Sigmoid colon (tissue), 7 donors: ENCODE measurements at places on chromosomes 5 and 9. TPM values are rescaled to one million over a fixed set of nuclear protein-coding genes. Genes with fewer than 3 reads are reported as not detected.

GRCh38 chr9:100662122-100662521, 84.2 kb downstream of the CAVIN4 start:
- no peak for DNase-seq

- no peak for DNase-seq
Measured at GRCh38 chr5:21237461-21237860, 1249.5 kb upstream of the CDH18 start.

GRCh38 chr5:119359737-119360413, 4.1 kb downstream of the TNFAIP8 start:
- no peak for DNase-seq

- DNase-seq: no peak
Measured at GRCh38 chr9:698276-698675, 143.2 kb upstream of the DMRT1 start.

DNA sequence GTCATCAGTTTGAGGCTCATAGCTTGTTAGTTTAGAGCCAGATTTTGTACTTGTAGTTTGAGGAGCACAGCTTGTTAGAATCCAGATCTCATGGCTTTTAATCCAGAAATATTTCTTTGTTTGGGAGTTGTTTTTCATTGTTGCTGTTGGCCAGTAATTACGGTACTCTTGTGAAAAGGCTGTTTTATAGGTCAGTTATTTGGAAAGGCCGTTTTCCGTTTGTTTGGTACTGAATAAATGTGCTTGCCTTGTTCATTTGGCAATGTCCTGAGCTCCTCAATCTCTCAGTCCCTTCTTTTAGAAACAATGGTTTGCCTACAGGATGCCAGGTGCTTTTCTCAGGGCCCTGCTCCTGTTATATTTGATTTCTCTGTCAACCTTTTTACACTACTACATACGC, 4.5 kb upstream of the MOB3B start:
- DNase-seq: no peak

DNA sequence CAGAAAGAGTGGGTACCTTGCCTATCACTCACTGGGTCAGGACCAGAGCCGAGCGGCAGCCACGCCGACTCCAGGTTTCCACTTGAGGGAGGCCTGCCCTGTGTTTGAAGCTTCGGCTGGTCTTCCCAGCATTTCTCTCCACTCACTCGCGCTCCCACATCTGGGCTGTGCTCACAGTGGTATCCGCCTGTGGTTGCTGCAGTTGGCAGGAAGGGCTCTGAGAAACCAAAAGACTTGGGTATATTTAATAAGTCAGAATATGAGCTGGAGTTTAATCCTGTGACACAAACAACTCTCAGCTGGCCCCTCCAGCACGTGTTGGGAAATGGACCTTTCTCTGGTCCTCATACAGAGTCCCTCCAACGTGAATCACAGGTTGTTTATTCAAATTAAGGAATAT, 70.9 kb downstream of the SPRY4 start:
- DNase-seq: no peak

- no peak for DNase-seq
Measured at GRCh38 chr5:100600298-100600994, 65.3 kb downstream of the FAM174A start.

DNA sequence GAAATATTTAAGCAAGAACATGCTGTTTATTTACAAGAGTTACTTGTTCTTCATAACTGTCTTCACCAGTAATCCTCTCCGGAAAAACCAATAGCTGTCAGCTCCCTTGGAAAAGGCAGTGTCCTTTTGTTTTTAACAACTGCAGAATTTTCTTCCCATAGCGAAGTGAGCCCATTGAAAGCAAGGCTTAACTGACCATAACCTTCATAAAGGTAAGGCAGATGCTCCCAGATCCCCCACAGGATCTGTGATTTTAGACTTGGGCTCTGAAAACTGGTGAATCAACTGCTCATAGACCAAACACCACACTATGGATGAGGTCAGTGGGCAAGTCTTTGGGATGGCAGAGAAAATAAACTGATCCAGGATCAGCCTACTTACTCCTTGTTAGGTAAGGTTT, 155.0 kb downstream of the GLIS3 start:
- DNase-seq: no peak

GRCh38 chr9:105273731-105274130, 29.3 kb downstream of the SLC44A1 start:
- no peak for DNase-seq

GRCh38 chr9:3951161-3951665, 348.7 kb downstream of the GLIS3 start:
- DNase-seq: no peak

DNA sequence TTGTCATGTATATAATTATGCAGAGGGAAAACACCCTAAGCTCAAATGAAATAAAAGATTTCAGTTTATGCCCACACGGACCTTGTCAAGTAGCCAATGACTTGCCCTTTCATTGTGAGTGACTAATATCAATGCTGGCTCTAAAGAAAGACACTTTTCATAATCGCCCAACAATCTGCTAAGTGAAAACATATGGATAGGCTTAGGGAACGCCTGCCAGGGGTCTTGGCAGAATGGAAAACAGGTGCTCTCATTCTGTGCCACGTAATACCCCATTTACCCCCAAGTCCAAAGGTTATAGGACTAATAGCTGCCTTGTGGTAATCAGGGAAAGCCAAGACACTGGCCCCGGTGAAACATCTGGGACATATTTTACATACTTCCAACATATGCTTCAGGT, 157.7 kb downstream of the SLF1 start:
- DNase-seq: no peak

GRCh38 chr9:110714314-110714713, 45.7 kb downstream of the MUSK start:
- DNase-seq: no peak

DNA sequence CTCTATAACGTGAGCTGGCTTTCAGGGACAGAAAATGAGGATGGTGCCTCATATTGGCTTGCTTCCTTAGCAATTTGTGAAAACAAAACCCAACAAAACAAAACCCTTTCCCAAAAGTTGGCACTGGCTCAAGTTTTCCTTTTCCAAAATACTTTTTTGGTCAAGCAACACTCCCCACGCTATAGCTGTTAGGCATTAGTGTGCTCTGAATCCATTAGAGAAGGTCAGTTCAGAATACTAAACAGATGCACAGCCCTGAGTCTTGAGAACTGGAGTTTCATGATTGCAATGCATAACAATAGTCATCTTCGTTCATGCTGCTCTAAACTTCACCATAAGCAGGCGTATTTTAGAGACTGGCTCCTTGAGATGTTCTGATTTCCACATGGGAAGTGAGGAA, 172.0 kb upstream of the KLF9 start:
- DNase-seq: no peak

DNA sequence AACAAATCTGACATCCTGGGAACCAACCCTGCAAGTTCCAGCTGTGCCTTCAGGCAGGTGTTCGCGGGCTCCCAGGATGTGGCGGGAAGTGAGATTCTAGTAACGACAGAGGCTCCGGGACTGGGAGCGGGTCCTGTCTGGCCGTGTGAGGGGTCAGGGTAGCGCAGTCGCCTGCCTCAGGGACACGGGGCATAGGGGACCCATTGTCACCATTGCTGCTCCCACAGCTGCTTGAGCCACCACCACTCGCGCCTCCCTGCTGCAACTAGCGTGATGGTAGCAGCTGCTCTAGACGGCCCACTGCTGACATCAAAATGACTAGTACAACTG, 468.5 kb downstream of the CDH9 start:
- DNase-seq: no peak

- no peak for DNase-seq
Measured at GRCh38 chr5:124537107-124537506, 209.3 kb downstream of the ZNF608 start.

GRCh38 chr5:150540615-150541396, 32.9 kb downstream of the NDST1 start:
- peak; percentile 90 for DNase-seq

DNA sequence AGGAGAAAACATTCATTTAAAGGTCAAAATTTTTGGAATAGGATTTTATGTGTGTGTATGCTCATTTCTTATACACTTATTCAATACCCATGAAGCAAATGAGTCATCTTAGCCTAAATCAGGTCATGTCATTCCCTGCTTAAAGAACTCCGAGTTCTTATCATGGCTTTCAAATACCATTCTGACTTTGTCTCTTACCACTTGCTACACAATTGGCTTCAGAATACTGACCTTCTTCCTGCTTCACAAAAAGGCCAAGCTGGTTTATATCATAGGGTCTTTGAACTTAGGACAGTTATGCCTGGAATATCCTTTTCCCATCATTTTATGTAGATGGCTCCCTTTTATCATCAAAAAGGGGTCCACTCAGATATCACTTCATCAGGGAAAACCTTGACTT, 652.2 kb upstream of the WWC1 start:
- DNase-seq: no peak

DNA sequence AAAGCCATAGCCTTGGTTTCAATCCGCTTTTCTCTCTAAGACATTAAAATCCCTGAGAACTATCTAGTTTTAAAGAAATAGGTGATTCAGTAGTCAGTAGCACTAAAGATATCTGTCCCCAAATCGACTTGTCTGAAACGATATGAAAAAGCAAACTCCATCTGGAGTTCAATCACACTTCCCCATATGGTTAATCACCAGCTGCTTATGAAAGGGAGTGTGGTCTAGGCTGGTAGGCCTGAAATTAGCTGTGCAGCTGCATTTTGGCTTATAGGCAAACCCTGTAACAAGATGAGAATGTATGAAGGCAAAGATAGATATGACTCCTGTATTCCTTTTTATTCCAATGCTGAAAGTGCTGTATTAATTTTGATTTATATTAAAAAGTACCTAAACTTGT, 65.9 kb downstream of the DMRTA1 start:
- DNase-seq: no peak

DNA sequence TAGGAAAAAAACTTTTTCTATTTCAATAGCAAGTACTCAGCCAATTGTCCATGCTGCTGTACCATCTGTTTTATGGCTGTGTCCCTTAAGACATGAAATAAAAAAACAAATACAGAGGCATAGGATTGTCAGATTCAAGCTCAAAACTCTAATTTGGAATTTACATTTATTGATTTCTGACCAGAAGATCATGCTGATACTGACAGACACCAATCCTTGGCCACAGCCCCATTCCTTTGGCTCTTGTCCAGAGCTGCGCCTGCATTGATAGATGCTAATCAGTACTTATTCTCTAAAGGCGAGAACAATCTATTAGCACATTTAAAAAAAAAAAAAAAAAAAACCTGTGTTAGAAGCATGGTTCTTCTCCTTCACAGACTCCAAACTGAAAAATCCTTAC, 384.6 kb downstream of the TMEM232 start:
- no peak for DNase-seq

DNA sequence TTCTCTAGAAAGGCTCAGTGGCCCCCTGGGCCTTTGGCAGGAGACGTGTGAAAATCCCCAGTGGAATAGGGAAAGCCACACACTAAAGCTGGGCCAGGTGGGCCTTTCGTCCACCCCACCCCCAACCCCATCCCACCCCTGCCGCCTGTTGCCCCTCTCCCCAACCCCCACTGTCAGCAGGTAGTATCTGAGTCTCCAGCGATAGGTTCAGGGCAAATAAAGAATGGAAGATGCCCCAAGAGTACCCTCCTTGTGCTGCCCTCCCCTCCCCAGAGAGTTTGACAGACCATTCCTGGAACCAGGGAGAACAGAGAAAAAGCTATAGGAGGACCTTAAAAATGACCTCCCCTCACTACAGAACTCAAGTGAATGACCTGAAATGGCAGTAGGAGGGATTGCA, 36.7 kb upstream of the UBE2D2 start:
- DNase-seq: no peak

- DNase-seq: no peak
Measured at GRCh38 chr5:111603446-111603827, 91.1 kb upstream of the STARD4 start.

DNA sequence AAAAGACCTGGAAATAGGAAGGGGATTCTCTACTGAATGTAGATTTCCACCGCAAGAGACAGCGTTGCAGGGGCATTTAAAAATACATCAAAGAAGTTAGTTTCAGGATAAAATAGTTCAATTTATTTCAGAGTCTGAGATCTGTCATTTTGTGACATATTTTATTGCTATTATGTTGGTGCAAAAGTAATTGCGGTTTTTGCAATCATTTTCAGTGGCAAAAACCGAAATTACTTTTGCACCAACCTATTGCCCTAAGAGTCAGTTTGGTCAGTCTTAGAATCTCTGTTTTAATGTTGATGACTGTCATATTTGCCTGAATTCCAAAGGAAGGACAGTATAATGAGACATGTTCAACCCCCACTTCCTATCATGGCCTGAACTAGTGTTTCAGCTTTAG, 219.5 kb upstream of the CDH10 start:
- no peak for DNase-seq

- DNase-seq: no peak
Measured at GRCh38 chr5:146213210-146213826, 9.9 kb downstream of the RBM27 start.

DNA sequence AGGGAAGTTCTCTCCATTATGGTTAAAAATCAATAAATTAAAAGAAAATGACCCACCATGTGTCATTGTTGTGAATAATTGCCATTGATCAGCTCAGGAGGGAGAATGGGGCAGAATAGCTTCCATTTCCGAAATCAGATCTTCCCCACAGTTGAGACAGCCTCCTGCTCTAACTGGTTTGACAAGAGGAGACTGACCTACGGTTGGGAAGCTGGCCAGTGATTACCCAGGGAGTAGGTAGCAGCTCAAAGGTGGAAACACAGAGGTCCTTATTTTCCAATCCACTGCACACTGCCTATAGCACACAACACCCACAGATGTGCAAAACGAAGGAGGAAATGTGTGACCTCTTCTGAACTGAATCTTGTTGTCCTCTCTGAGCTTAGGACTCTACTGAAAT, 69.0 kb upstream of the DAPK1 start:
- no peak for DNase-seq

DNA sequence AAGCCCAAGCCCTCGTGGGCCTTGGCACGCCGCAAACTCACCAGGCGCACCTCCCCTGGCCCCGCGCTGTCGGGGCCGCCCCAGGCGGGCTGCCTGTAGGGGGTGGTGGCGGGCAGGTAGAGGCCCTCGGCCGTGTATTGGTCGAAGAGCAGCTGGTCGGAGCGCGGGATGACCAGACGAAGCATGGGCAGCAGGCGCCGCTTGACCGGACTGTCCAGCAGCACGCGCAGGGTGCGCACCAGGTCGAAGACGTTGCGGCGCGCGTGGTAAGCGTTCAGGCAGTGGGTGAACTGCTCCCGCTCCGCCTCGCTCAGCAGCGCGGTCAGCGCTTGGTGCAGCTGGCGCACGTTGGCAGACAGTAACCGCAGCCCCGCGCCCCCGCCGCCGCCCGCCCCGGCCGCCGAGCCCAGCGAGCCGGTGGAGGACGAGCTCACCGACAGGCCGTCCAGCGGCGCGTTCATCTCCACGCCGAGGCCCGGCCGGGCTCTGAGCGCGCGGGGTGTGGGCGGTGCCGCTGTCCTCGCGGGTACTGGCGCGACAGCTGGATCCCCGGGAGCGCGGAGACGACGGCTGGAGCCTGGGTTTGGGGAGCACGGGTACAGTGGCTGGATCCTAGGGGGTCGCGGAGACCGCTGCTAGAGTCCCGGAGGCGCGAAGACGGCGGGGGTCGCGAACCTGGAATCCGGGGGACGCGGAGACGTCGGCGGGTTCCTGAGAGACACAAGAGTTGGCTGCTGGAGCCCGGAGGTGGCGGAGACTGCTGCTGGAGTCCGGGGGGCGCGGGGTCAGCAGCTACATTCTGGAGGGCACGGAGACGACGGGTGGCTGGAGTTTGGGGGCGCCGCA, 709 bp downstream of the WHRN start:
- DNase-seq: peak; percentile 80

- peak; percentile 80 for DNase-seq
Measured at GRCh38 chr9:133125941-133126696, 5.1 kb upstream of the RALGDS start.

GZMA gene
- not detected for total RNA-seq

CNOT6 gene
- total RNA-seq: 21.8 TPM

GRAMD2B gene
- 47.4 TPM for total RNA-seq

TMEM215 gene
- total RNA-seq: not detected

PCDHAC2 gene
- 1.3 TPM for total RNA-seq

CAVIN4 gene
- total RNA-seq: 1.1 TPM

C5orf47 gene
- total RNA-seq: not detected

MSX2 gene
- 0.66 TPM for total RNA-seq

OLFML2A gene
- 147 TPM for total RNA-seq
